Activated T-helper 1 cell treated with anti-CD3 and anti-CD28 coated beads, Interleukin-12 subunit alpha, Interleukin-12 subunit beta, Interleukin-2, Interleukin-4 antibody, amounts not matched to agents 30 ng/mL and 10 ng/mL and 1 ng/mL, durations not matched to agents 14 hours and 24 hours and 36 hours (primary cell): ENCODE measurements at places on chromosomes 4 and X.

- H3K27me3 ChIP-seq: no peaks in the 10 kb centered on the region
- H3K4me1 ChIP-seq: peaks cover 50% of the 10 kb centered on the region
- peaks cover 1% of the 10 kb centered on the region for H3K36me3 ChIP-seq
- H3K27ac ChIP-seq: peak overlapping the region; percentile 98
These were observed 33.2 kb downstream of the NBDY start for GRCh38 chrX:56762220-56762619.

DNA sequence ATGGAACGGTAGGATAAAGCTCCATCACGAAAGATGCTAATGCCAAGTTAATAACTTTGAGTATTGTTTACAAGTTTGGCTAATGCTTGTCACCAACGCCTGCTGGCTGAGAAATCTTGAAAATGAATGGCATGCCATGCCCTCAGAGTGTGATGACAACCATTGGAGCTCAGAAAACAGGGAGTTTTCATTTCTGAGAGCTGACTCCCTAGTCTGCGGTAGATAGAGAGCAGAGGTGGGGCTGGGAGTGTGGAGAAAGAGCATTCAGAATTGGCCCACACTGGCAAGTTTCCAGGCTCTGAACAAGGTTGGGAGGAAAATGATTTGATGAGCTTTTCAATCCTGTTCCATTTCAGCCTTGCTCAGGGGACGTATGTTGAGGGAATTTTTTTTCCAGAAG, 183.9 kb downstream of the CPEB2 start:
- H3K36me3 ChIP-seq: no peaks in the 10 kb centered on the region
- no peak overlapping the region for H3K27ac ChIP-seq
- H3K4me1 ChIP-seq: peaks cover 15% of the 10 kb centered on the region
- no peak overlapping the region for H3K4me3 ChIP-seq

GRCh38 chrX:42948723-42949657, 171.0 kb upstream of the PPP1R2C start:
- H3K4me3 ChIP-seq: peak overlapping the region; percentile 8
- peak overlapping the region; percentile 35 for H3K27ac ChIP-seq
- no peaks in the 10 kb centered on the region for H3K27me3 ChIP-seq

DNA sequence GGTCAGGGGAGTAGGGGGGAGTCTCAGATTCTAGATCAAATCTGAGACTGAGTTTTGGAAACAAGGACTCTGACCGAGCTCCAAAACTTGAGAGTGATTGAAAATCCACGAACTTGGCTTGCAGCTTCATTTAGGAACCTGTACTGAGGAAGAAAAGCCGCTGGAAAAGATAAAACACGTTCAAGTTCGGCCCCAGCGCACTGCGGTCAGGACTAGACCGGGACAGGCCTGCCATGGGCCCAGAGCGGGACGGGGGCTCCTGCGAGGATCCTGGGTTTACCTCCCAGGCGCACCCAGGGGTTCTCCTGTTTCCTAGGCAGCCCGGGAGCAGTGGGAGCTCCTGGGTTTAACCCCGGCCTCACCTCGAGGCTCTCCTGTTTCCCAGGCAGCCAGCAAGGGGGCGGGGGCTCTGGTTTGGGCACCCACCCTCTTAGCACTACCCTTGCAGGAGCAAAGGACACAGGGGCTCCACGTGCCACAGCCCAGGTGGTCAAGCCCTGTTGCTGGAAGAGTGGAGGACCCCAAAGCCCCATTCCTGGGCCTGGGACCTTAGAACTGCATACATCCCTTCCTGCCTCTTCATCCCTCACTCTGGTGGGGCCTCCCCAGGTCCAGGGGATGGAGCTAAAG, 74.5 kb downstream of the ABLIM2 start:
- no peaks in the 10 kb centered on the region for H3K4me1 ChIP-seq
- no peak overlapping the region for H3K4me3 ChIP-seq
- no peaks in the 10 kb centered on the region for H3K36me3 ChIP-seq

DNA sequence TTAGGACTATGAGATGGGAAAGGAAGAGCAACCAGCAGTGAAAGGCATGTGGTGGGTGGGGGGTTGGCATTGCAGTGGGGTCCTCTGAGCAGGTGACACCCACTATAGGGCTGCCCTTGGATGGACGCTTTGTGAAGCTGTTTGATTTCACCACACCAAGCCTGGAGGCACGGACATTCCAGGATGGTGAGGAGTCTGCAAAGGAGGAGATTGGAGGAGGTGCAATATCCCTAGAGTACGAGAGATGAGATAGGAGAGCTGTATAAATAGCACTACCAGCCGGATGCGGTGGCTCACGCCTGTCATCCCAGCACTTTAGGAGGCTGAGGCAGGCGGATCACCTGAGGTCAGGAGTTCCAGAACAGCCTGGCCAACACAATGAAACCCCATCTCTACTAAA, 42.3 kb downstream of the SHOX start:
- H3K27ac ChIP-seq: no peak overlapping the region
- H3K36me3 ChIP-seq: no peaks in the 10 kb centered on the region
- no peak for DNase-seq
- no peaks in the 10 kb centered on the region for H3K4me1 ChIP-seq
- no peak overlapping the region for H3K4me3 ChIP-seq
- H3K27me3 ChIP-seq: no peaks in the 10 kb centered on the region

DNA sequence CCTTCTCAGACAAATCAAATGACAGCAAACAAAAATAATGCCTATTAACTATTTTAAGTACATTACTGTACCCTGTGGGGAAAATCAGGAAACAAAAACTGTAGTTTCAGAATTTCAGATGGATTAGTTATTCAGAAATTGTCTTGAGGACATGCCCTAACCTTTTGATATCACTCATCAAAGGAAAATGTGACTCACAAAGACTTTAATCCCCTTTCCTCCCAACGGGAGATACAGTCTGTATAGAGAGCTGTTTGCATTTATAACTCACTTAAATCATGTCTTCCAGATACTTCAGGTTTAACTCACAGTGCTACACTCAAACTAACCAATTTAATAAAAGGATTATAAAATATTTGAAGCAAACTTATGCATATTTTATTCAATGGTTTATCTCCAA, 304.0 kb downstream of the MAPK10 start:
- no peaks in the 10 kb centered on the region for H3K27me3 ChIP-seq
- H3K4me3 ChIP-seq: no peak overlapping the region
- H3K27ac ChIP-seq: no peak overlapping the region
- DNase-seq: no peak
- H3K36me3 ChIP-seq: no peaks in the 10 kb centered on the region

DNA sequence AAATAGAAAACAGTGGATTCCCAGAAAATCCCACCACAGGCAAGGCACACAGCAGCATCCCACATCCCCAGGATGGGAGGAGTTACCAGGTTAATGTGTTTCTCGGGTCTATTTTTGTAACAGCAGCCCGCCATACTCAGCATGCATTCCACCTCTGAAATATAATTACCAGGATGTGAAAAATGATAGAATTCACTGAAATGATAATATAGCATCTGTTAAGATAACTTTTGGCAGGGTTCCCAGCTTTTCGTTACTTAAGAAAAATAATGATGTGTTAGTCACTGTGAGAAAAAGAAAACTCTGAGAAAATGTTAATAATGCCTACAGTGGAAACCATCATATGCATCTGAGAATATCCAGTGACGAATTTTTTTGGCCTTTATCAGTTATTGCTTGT, 87.1 kb downstream of the VCX2 start:
- H3K36me3 ChIP-seq: no peaks in the 10 kb centered on the region
- H3K4me1 ChIP-seq: no peaks in the 10 kb centered on the region
- H3K4me3 ChIP-seq: no peak overlapping the region
- no peak for DNase-seq

- H3K27ac ChIP-seq: peak overlapping the region; percentile 85
- DNase-seq: peak; percentile 31
- H3K36me3 ChIP-seq: no peaks in the 10 kb centered on the region
- peaks cover 17% of the 10 kb centered on the region for H3K4me1 ChIP-seq
- peaks cover 27% of the 10 kb centered on the region for H3K27me3 ChIP-seq
These were observed 98.2 kb upstream of the PRKX start for GRCh38 chrX:3811331-3812311.

DNA sequence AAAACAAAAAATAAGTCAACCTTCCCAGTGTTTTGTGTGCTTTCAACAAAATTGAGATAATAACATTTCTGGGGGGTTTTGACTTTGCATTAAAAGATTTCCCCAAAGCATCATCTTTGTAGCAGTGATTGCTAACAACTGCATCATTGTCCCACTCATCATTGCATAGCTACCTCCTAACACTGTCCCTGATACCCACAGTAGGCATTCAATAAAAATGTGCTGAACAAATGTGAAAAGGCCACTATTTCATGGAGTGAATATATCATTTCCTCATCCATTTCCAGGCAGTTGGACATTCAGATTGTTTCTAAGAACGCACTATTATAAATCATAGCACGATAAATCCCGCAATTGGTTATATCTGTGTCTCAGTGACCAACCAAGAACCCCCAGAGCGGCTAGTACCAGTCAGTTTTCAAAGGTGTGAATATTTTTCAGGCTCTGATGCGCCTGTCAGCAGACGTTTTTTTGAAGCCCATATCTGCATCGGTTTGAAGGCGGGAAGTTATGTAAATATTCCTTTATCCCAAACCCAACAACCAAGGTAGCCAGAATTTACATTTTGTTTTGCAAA, 36.0 kb upstream of the CRMP1 start:
- H3K4me3 ChIP-seq: no peak overlapping the region
- H3K27ac ChIP-seq: no peak overlapping the region
- no peak for DNase-seq

GRCh38 chrX:39367416-39367815, 566.2 kb downstream of the MID1IP1 start:
- no peaks in the 10 kb centered on the region for H3K4me1 ChIP-seq
- H3K4me3 ChIP-seq: no peak overlapping the region
- peaks cover 2% of the 10 kb centered on the region for H3K36me3 ChIP-seq
- DNase-seq: no peak
- no peaks in the 10 kb centered on the region for H3K27me3 ChIP-seq

DNA sequence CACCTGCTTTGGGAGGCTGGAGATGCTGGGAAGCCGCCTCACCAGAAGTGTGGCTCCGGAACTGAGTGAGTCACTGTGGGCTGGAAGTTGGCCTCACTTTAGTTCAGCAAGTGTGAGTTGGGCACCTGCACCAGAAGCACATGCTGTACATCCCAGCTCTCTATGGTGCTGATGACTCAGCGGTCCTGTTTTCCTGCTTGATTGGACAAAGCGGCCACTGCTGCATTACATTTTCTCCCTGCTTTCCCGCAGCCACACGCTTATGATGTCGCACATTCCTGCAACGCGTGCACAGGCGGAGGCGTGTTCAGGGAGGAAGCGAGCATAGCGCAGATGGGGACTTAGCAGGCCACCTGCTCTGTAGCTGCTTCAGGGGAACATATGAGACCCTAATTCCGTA, 26.7 kb upstream of the CLDN34 start:
- peaks cover 19% of the 10 kb centered on the region for H3K4me1 ChIP-seq
- H3K4me3 ChIP-seq: no peak overlapping the region
- H3K27ac ChIP-seq: no peak overlapping the region
- no peaks in the 10 kb centered on the region for H3K36me3 ChIP-seq
- DNase-seq: no peak
- peaks cover 16% of the 10 kb centered on the region for H3K27me3 ChIP-seq

GRCh38 chrX:64975491-64975890, 759 bp downstream of the ZC4H2 start:
- H3K27ac ChIP-seq: peak overlapping the region; percentile 80
- H3K27me3 ChIP-seq: peaks cover 2% of the 10 kb centered on the region
- peaks cover 19% of the 10 kb centered on the region for H3K4me1 ChIP-seq
- no peak for DNase-seq

DNA sequence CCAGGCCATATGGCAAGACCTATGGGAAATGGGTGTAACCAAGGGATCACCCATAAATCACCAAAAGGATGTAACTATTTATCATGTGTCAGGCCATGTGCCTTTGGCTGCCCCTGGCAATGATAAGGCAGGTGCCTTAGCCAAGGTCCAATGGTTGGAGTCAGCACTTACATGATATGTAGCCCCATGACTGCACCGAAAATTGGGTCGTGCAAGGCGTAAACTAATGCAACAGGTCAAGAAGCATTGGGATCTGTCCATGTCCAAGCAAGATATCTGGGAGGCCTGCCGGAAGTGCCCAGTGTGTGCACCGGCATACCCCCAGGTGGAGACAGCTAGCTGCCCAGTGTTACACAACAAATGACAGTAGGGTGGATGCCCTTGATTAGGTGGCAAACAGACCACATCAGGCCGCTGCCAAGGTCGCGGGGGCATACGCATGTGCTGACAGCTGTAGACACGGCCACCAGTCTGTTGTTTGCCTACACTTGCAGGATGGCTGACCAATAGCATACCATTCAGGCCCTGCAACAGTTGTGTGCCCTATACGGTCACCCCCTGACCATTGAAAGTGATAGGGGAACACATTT, 698.2 kb upstream of the AGA start:
- DNase-seq: no peak
- no peak overlapping the region for H3K4me3 ChIP-seq
- H3K27me3 ChIP-seq: no peaks in the 10 kb centered on the region
- H3K36me3 ChIP-seq: no peaks in the 10 kb centered on the region
- no peak overlapping the region for H3K27ac ChIP-seq
- no peaks in the 10 kb centered on the region for H3K4me1 ChIP-seq

- H3K4me1 ChIP-seq: no peaks in the 10 kb centered on the region
- no peaks in the 10 kb centered on the region for H3K27me3 ChIP-seq
- no peak overlapping the region for H3K27ac ChIP-seq
- H3K36me3 ChIP-seq: no peaks in the 10 kb centered on the region
These were observed 561.5 kb upstream of the FTHL17 start for GRCh38 chrX:31633349-31633748.

GRCh38 chr4:184851200-184851541, 25.4 kb upstream of the ACSL1 start:
- no peaks in the 10 kb centered on the region for H3K27me3 ChIP-seq
- H3K27ac ChIP-seq: no peak overlapping the region
- peak; percentile 42 for DNase-seq
- peaks cover 2% of the 10 kb centered on the region for H3K36me3 ChIP-seq
- H3K4me3 ChIP-seq: no peak overlapping the region

DNA sequence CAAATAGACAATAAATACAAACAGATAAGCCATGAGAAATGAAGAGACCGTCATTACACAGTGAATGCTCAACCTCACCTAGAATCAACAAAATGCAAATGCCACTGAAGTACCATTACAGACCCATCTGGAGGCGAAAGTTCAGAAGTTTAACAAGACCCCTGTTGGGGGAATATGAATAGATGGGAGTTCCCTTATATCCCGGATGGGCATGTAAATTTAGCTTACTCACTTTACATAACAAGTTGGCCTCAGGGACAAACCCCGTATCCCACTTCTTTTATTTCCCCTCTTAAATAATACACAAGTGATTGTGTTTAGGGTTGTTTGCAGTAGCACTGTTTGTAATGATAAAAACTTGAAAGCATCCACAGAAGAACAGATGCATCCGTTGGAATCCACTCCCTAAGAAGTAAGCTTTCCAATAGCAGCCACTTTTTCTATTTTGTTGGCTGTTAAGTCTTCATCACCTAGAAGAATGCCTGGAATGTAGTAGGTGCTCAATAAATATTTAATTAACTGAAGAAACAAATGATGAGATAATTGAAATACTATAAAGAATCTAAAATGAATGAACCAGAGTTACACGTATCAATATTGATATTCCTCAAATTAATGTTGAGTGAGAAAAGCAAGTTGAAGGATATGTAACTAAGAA, 1076.3 kb upstream of the TENM3 start:
- no peaks in the 10 kb centered on the region for H3K27me3 ChIP-seq
- no peaks in the 10 kb centered on the region for H3K36me3 ChIP-seq
- no peak overlapping the region for H3K27ac ChIP-seq
